A549 treated with ZK216348 at 1 μM for 4 hours (cell line): ENCODE measurements at places on chromosomes 5 and 9. TPM values are rescaled to one million over a fixed set of nuclear protein-coding genes. Genes with fewer than 3 reads are reported as not detected.

ANKRD18A gene
- total RNA-seq = 8.2 to 12.4 TPM (median 10.0 TPM) in 5 replicates

HTR4 gene
- total RNA-seq = not detected in 5 replicates

MSX2 gene
- 3.0 to 5.7 TPM (median 5.4 TPM) in 5 replicates for total RNA-seq

HSD17B3 gene
- 0.34 TPM in 1 of 5 replicates, not detected in the others for total RNA-seq

NDST1 gene
- 40.4 to 72.8 TPM (median 62.6 TPM) in 5 replicates for total RNA-seq
